ENCODE measurements at places on chromosomes 7 and 10. TPM values are rescaled to one million over a fixed set of nuclear protein-coding genes. Genes with fewer than 3 reads are reported as not detected.

Gene ZDHHC4
- total RNA-seq, result 54.4 TPM

Gene GCK
- 5.1 TPM for total RNA-seq

Gene GNAT3
- not detected for total RNA-seq

Gene TMUB1
- 9.7 TPM for total RNA-seq
